HepG2 (cell line): ENCODE measurements at places on chromosomes 4 and X.

- no peak for DNase-seq
Observed at GRCh38 chr4:41572956-41573355, 35.0 kb downstream of the LIMCH1 start.

GRCh38 chr4:112251019-112251643 is 19.5 kb downstream of the AP1AR start:
- no peak for DNase-seq

GRCh38 chrX:13047759-13048158 is 3.3 kb upstream of the FAM9C start:
- DNase-seq, result no peak

GRCh38 chrX:2418000-2418399 is 82.8 kb downstream of the DHRSX start:
- DNase-seq, result no peak

DNA sequence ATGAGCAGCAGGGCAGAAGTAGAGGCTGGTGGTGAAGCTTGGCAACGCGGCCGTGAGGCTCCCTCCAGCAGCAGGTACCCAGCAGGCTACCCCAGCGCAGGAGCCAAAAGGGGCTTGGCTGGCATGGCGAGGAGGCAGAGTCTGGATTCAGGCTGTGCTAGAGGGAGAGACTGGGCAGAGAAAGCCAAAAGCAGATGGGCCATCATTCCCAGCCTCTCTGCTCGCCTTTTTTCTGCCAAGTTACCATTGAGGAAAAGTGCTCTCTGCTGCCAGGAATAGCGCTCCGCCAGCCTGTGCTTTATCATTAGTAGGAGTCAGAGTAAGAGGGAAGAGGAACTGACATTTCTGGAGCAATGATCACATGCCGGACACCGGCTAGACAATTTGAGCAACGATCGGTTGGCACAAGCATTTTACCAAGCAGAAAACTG is 28.7 kb upstream of the MAP3K15 start:
- DNase-seq, result no peak

GRCh38 chr4:138540056-138540800 is 298.1 kb upstream of the SLC7A11 start:
- no peak for DNase-seq

- DNase-seq, result peak; percentile 20
Observed at GRCh38 chrX:53831662-53832635, 145.4 kb upstream of the HUWE1 start.

- DNase-seq, result no peak
Observed at GRCh38 chrX:2449135-2449886, 51.5 kb downstream of the DHRSX start.

GRCh38 chrX:39491548-39492297 is 606.0 kb downstream of the BCOR start:
- no peak for DNase-seq

DNA sequence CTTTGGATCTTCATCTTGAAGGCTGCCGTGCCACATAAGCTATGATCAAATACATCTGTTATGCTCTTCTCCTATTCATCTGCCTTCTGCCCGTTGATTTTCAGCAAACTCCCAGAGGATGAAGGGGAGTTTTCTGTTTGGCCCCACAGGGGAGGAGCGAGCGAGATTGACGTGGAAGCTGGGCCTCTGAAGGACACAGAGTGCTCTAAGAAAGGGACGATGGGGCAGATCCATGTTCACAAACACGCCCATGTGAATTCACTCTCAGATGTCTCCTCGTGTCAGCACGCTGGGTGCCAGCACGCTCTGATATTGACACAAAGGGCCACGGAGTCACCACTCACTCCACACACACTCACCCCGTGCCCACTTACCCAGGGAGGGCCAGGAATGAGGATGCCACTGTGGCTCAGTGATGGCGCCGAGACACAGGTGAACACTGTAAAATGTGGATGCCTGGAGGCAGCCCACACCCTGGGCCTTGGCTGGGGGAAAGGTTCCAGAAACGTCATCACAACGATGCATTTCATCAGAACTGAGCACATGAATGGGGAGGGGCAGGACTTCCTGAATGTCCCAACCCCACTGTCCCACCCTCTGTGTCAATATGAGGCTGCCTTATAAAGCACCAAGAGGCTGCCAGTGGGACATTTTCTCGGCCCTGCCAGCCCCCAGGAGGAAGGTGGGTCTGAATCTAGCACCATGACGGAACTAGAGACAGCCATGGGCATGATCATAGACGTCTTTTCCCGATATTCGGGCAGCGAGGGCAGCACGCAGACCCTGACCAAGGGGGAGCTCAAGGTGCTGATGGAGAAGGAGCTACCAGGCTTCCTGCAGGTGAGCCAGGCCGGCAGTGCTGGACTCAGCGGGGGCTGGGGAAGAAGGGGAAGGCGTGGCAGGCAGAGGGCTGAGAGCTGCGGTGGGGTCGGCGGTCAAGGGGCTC is at the start of gene S100P:
Gene S100P, plus strand, starts transcription at position 648 of the 946 bp plus-strand sequence. Its CDS starts 55 bp downstream, at position 703.
- peak; percentile 86 for DNase-seq

DNA sequence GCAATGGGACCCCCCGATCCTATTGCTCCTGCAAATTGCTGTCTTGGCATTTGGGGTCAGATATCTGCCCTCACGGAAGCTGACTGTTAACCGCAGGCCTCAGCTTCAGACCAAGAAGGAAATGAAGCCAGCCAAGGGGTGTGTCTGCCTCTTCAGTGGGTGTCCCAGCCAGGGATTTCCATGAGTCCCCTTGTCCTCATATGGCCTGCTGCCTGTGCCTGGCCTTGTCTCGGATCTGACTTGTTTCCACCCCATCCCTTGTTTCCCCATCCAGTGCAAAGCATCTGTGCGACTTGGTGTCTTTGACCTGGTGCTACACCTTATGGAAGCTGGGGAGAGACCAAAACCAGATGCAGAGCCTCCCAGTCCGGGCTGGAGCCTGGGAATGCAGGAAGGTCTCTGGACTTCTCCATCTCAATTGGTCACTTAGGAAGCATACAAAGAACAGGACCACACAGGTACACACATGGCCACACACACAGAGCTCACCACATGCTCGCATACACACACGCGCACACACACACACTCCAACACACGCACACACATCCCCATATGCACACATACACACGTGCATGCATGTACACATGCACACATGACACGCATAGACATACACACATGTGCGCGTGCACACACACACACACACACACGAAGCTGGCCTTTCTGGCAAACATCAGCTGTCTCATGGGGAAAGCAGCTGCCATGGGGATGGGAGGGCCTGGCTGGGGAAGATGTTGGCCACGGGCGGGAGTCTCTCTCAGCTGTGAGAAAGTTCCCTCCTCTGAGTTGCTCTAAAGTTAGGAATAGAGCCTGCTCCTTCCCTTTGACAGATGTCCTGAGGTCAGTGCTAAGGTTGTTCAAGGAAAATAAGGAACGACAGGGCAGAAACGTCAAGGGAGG is 65.5 kb downstream of the CRMP1 start:
- no peak for DNase-seq

- DNase-seq, result no peak
Observed at GRCh38 chr4:161444626-161445025, 719.2 kb downstream of the FSTL5 start.

GRCh38 chrX:54817220-54817820 is 9.8 kb downstream of the MAGED2 start:
- no peak for DNase-seq

- DNase-seq, result no peak
Observed at GRCh38 chrX:107686792-107687191, 58.5 kb downstream of the PRPS1 start.

- no peak for DNase-seq
Observed at GRCh38 chrX:80807606-80807991, 2.1 kb downstream of the BRWD3 start.

DNA sequence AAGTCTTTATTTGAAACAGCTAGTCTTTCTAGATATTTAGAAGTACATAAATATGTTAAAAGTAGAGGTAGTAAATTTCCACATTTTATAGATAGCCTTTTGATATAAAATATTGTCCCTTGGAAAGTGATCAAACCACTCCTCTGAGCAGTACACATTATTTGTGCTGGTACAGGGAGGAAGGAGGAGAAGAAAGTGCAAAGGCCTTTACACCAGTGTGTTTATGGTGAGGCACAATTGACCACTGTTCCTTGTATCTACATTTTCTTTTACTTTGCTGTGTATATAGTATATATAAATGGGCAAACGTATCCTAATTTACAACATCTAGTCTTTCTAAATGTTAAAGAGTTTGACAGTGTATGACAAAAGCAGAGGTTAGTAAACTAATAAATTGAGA is 39.9 kb downstream of the CXCL8 start:
- DNase-seq, result no peak

DNA sequence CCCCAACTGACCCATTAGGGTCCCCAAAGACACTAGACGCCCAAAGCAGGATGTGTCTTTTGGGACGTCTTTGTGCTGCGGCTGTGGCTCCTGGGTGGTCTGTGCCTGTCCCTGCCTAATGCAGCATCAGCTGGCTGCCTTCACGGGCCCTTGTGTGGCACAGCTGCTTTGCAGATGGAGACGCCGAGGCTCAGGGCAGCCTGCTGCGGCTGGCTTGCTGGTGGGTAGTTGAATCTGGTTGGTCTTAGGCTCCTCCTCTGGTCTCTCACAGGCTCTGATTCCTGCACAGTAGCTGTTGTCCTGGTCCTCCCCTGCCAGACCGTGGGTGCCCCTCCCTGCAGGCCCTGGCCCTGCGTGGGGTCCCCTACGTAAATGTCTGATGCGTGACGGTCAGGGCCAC is 8.1 kb downstream of the CPZ start:
- no peak for DNase-seq

- DNase-seq, result no peak
Observed at GRCh38 chr4:3196670-3197359, 52.1 kb upstream of the MSANTD1 start.

DNA sequence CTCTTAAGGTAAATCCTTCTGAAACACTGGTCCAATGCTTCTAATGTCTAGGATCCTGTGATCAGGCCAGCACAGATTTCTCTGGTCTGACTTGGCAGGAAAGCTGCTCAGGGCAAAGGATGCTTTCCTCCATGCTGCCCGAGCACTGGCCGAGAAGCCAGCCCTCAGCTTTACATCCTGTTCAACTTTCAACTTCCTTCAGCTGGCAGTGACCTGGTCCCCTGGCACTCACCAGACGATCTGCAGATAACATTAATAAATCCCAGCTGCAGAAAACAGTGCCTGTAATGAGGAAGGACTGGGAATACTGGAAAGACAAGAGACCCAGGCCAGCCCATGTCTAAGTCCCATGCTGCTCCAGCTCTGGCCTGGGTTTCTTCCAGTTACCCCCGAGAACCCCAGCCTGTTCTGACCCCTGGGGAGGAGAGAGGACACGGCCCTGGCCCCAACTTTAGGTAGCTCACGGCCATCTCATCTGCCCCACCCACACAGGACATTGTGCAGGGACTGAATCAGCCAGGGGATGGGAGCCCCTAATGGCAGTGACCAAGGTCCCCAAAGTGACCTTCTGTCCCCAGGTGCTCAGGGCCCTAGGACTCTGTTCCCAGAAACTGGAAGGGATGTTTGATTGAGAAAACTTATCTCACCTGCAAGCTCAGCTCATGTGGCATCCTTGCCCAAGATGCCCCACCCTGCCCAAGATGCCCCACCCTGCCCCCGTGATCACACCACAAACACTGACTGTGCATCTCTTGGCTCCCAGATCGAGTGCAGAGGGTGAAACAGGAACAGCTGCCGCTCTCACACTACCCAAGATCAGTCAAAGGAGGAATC is 28.0 kb downstream of the JAKMIP1 start:
- DNase-seq, result no peak

GRCh38 chr4:54779476-54780148 is 121.9 kb downstream of the KIT start:
- DNase-seq, result no peak

GRCh38 chrX:46554942-46555341 is 9.7 kb upstream of the ZNF674 start:
- DNase-seq, result peak; percentile 6

- DNase-seq, result no peak
Observed at GRCh38 chr4:95516528-95517017, 32.2 kb downstream of the UNC5C start.

GRCh38 chrX:20529711-20530110 is 263.0 kb upstream of the RPS6KA3 start:
- no peak for DNase-seq

- no peak for DNase-seq
Observed at GRCh38 chrX:77446029-77446585, 1.1 kb upstream of the FGF16 start.

DNA sequence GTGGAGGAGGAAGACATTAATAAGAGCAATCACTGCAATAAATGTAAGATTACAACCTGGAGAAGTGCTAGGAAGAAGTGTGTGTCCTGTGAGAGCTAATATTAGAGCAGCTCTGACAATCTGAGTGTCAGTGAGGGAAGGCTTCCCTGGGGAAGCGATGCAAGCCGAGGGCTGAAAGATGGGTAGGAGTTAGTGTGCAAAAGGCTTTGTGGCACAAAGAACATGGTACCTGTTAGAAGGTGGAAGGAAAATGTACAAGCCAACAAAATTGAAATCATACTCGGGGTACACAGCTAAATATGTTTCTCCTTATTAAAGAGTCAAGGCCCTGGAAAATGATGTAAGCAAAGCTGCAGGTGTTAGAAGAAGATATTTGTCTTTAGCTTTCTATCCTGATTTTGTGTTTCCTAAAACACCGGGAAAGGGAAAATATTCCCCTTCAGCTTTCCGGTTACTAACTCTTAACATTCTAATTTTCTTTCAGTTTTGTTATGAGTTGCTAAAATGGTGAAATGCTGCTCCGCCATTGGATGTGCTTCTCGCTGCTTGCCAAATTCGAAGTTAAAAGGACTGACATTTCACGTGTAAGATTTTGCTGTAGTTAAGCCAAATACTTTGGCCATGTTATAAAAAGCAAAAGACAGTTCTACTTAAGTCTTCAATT is 808 bp downstream of the THAP6 start:
- no peak for DNase-seq

DNA sequence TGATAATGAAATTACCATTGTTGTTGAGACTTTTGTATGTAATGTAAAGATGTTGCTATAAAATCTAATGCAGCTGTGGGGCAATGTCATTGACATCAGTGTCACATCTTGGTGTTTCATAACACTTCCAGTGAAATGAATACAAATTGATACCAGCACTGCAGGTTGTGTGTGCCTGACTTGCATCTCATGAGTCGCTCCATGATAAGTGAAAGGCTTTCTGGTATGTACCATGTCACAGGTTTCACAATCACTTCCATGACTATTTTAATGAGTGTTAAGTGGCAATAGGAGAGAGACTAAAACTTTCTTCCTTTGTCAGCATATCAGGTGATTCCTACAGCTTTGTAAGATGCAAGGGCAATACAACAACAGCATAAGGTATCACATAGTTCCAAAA is 94.4 kb downstream of the ABCB7 start:
- DNase-seq, result no peak
